ENCODE measurements at places on chromosomes 5 and 9.

DNA sequence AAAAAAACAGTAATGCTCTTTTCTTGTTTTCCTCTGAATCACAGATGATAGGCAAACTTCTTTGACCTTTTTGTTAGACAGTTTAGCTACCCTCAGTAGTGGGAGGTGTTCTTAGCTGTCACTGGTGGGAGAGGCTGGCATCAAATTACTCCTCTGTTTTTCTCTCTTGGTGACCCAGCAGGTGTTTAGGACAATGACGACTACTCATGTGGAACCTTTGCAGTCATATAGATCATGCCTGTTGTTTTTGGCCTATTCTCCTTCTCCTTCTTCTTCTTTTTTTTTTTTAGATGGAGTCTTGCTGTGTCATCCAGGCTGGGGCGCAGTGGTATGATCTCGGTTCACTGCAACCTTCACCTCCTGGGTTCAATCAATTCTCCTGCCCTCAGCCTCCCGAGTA, 15.4 kb upstream of the NPR2 start:
- peak; percentile 62 for DNase-seq

GRCh38 chr5:130708754-130709153, 456.3 kb downstream of the HINT1 start:
- DNase-seq = no peak

DNA sequence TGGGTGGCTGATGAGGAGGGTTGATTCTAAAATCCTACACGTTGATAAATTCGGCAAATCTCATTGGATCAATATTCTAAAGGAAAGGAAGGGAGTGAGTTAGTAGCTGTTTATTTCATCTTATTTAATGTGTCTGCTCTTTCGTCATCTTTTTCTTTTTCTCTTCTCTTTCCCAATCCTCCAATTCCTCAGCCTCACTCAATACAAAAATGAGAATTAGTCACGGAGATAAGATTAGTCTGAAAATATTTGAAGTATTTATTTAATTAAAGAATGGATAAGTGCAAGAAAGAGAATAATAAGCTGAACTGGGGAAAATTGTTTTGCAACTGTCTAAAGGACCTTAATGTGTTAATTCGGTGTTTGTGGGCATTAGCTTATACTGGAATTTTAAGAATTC, 1095.1 kb downstream of the DTWD2 start:
- no peak for DNase-seq

- DNase-seq = no peak
Observed at GRCh38 chr5:91052977-91053740, 330.0 kb downstream of the ARRDC3 start.

DNA sequence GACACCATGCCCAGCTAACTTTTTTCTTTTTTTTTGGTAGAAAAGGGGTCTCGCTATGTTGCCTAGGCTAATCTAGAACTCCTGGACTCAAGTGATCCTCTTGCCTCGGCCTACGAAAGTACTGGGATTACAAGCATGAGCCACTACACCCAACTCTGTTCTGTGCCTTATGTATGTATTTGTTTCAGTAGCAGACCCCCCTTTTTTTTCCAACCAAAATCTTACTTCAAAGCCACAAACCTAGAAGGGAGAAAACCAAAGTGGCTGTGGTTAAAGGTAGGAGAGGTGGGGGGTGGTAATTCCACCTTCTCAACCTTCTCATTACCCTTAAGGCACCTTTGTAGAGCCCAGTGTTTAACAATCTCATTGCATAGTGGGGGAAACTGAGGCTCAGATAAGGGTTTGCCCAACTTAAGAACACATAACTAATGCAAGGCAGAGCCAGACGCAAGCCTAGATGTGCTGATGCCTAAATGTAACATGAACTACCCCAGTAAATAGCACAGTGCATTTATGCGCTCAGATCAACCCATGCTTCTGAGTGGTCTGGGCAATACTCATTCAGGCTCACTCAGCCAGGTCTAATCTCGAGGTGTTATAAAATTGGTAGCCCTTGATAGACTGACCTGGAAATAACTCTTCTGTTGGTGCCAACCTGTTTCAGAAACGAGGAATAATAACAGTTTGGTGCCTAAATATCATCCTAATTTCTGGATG, 33.0 kb downstream of the ITK start:
- DNase-seq = no peak

- no peak for DNase-seq
Observed at GRCh38 chr9:6973089-6973488, 215.3 kb downstream of the KDM4C start.

- DNase-seq = no peak
Observed at GRCh38 chr5:12675959-12676358, 771.7 kb upstream of the CTNND2 start.

GRCh38 chr5:157388111-157388710, 71.8 kb upstream of the NIPAL4 start:
- no peak for DNase-seq

- no peak for DNase-seq
Observed at GRCh38 chr9:115210699-115211098, 92.7 kb upstream of the TNC start.

DNA sequence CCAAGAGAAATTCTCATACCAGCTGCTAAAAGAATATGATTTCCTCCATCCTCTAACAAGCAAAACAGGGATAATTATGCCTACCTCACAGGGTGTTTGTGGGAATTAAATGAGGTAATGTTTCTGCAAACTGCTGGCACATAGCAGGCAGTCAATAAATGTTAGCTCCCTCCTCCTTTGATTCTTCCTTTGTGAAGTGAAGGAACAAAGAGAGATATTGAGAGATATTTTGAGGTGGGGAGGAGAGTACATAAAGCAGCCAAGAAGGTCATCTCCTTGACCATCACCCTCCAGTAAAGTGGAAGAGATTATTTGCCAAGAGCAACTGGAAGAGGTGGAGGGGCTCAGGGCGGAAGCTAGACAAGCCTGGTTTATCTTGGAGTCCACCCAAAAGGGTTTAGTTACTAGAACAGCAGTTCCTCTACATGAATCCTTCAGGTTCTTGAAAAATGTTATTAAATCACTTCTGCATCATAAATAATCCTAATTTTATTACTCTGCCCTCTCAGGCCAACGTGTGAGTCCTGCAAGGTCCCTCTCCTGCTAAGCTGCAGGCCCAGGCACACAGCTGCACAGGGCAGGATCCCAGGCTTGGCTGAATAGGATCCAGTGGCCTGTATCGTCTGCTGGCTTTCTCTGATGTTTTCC, 35.0 kb upstream of the TLE1 start:
- DNase-seq = no peak

DNA sequence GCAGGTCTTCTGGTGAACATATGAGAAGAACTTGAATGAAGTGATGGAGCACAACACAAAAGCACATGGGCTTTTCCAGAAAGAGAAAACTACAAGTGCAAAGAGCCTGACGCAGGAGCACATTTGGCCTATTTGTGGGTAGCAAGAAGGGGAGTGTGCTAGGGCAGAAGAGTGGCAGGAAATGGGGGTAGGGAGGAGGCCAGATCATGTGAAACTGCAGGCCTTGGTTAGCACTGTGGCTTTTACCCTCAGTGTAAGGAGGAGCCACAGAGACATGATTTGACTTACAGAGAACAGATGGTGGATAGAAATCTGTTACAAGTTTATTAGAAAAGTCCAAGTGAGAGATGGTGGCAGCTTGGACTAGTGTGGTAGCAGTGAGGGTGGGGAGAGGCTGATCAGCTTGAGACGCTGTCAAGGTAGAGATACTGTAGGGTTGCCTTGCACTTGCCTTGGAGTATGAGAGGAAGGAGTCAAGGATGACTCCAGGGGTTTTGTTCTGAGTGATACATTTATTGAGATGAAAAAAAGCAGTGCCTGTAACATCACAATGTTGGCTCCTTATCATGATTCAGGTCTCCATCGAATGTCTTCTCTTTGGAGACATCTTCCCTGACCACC, 126.7 kb downstream of the PPP2R2B start:
- DNase-seq = no peak

GRCh38 chr5:109660301-109660700, 29.4 kb upstream of the MAN2A1 start:
- DNase-seq = no peak

- no peak for DNase-seq
Observed at GRCh38 chr5:27818888-27819287, 780.5 kb upstream of the CDH9 start.

- no peak for DNase-seq
Observed at GRCh38 chr5:75707911-75708509, 9.2 kb downstream of the POC5 start.

DNA sequence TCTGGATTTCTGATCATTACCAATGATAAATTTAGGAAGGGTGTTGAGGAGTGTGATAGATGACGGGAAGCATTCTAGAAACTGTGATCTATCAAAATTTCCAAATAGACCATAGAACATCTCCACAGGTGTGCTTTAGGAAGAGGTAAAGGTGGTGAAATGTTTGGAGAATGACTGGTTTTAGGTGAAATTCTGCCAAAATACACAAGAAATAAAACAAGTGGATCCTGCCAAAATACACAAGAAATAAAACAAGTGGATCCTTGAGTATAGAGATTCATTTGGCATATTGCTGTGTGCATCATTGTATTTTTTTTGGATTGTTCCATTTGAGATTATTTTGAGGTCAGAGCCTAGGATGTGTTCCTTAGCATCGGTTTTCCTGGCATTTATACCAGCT, 88.3 kb upstream of the CTNND2 start:
- DNase-seq = no peak

- DNase-seq = no peak
Observed at GRCh38 chr5:109945097-109945678, 255.5 kb downstream of the MAN2A1 start.

DNA sequence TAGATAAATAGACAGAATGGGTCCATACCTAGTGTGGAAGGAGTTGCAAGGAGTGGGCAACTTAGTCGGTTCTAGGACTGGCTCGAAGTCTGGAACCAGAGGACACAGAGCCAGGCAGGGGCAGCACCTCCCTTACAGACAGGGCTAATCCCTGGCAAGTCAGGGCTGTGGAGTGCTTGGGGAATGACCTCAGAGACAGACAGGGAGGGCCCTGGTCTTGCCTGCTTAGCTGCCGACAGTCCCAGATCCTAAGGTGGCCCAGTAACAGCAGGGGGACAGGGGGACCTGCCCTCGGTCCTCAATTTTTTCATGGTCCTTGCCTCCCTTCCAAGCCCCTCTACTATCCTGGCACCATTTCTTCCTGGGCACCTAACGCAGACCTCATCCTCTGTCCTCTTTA, 222.4 kb upstream of the TNC start:
- no peak for DNase-seq

DNA sequence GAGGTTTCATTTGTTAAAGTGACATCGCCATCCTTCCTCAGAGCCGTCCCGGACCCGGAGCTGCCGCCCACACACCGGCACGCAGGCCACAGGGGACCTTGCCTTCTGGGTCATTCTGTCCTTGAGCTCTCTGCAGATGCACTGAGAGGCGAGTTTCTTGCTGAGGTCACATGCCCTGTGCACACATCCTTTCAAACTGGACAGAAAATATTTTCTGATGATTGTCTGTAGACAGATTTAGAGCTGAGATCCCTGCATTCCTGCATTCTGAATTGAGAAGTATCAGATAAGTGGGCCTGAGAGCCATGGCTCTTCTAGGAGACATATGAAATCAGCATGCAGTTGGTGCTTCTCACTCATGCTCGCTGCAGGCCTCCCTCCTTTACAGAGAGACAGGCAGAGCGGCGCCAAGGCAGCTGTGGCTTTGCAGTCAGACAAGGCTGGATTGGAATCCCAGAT, 25.4 kb downstream of the BOD1 start:
- DNase-seq = no peak

DNA sequence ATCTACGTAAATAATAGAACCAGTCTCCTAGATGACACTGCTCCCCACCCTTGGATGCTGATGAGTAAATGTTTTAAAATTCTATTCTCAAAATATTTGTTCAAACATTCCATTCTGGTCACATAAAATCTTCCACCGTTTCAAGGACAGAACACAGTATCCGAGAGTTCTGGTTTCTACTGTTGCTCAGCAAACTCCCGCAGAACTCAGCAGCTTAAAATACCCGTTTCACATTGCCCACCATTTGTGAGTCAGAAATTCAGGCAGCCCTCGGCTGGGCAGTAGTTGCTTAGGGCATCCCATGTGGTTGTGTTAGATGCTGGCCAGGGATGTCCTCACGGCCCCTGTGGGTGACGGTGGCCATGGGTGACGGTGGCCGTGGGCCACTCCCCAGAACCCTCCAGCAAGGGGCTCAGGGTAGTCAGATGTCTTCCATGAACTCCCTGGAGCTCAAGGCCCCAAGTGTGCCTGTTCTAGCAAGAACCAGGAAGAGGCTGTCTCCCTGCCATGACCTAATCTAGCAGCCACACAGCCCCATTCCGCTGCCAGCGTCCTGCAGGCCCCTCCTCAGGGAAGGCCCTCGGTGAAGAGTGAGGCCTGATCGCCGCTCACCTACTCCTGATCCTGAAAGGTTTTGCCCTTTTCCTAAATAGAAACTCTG, 17.4 kb downstream of the MGAT1 start:
- no peak for DNase-seq

GRCh38 chr9:124887832-124888231, 25.9 kb downstream of the ARPC5L start:
- DNase-seq = no peak

DNA sequence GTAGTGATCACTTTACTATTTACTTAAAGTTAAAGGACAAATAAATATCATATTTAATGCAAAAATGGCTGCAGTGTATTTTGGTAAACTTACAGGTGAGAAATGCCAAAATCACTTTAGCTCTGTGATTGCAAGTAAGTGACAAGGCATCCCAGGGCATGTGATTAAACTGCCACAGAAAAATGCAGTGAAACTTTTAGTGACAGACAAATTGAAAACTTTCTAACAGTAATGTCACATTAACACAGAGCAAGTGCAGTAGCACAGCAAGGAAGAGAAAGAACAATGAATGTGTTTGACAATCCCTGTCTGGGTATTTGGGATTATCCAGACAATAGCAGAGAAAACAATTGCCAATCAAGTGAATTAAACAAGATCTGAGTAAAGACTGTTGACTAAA, 606.8 kb downstream of the SLCO4C1 start:
- no peak for DNase-seq

DNA sequence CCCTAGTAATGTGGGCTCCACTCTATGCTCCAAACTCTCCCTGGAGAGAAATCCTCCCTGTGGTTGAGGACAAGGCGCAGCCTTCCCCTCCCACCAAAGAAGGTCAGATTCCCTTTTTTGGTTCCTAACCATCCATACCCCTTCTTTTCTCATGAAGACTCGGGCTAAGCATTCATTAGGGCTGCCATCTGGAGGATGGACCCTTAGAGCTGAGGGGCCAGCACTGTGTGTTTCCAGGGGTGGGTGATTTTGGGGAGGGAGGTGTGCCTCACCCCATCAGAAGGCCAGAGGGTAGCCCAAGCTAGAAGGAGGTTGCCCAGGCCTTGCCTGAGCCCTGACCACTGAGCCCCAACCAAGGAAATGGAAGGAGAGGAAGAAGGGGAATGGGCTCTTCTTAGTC, 36.8 kb downstream of the TGFBI start:
- no peak for DNase-seq

DNA sequence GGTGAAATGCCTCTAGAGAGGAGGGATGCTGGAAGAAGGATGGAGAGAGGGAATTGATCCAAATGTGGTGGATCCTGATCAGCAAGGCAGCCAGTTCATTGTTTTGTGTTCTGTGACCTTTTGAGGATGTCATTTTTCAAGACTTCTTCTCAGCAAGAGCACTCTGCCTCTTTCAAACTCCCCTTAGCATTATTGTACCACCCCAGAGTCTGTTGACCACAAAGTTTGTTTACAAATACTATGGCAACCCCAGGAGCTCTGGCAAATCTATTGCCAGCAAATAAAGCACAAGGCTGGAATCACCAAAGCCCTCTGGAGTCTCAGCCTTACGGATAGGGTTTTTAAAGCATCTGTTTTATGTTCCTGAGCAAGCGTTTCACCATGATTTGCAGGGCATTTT, 76.2 kb upstream of the SLC1A3 start:
- no peak for DNase-seq

All from NCI-H1436 treated with DMSO at 0.1 percent for 48 hours (cell line).